ENCODE measurements at places on chromosomes 1 and 21. TPM values are rescaled to one million over a fixed set of nuclear protein-coding genes. Genes with fewer than 3 reads are reported as not detected.

The RNPC3 gene
- 3.2 TPM for total RNA-seq

The CHRM3 gene
- total RNA-seq: 0.13 TPM

The FCRL2 gene
- total RNA-seq: not detected

The SMPDL3B gene
- total RNA-seq: 1.3 TPM

The CHIT1 gene
- not detected for total RNA-seq

The PLCH2 gene
- 0.06 TPM for total RNA-seq

The OR2T2 gene
- total RNA-seq: not detected

The USP16 gene
- 19.3 TPM for total RNA-seq

The C1orf167 gene
- 0.19 TPM for total RNA-seq

The MTHFR gene
- 18.1 TPM for total RNA-seq

The OLIG2 gene
- not detected for total RNA-seq

The LAMTOR2 gene
- 88.2 TPM for total RNA-seq

The PPM1J gene
- total RNA-seq: 0.49 TPM

The TCHHL1 gene
- not detected for total RNA-seq

The DENND2D gene
- 0.49 TPM for total RNA-seq

The CPTP gene
- 16.4 TPM for total RNA-seq

The HSD17B7 gene
- total RNA-seq: 17.8 TPM

The TMEM269 gene
- not detected for total RNA-seq

The ELAPOR1 gene
- 0.25 TPM for total RNA-seq

The CAMK1G gene
- not detected for total RNA-seq

The LMX1A gene
- total RNA-seq: not detected

The SLAMF9 gene
- not detected for total RNA-seq

The CSDE1 gene
- 814 TPM for total RNA-seq

The TIE1 gene
- total RNA-seq: 1,208 TPM

The GUCA2A gene
- total RNA-seq: not detected

The FCER1G gene
- total RNA-seq: not detected

The FCRL4 gene
- total RNA-seq: not detected

The BROX gene
- 23.8 TPM for total RNA-seq

The CD101 gene
- 0.44 TPM for total RNA-seq

The PCP4L1 gene
- total RNA-seq: not detected

The HRNR gene
- not detected for total RNA-seq
